Activated naive CD4-positive, alpha-beta T cell treated with anti-CD3 and anti-CD28 coated beads, Interleukin-2, amount 50 U/mL, for 72 hours (primary cell): ENCODE measurements at places on chromosomes 13 and 19. TPM values are rescaled to one million over a fixed set of nuclear protein-coding genes. Genes with fewer than 3 reads are reported as not detected.

DNA sequence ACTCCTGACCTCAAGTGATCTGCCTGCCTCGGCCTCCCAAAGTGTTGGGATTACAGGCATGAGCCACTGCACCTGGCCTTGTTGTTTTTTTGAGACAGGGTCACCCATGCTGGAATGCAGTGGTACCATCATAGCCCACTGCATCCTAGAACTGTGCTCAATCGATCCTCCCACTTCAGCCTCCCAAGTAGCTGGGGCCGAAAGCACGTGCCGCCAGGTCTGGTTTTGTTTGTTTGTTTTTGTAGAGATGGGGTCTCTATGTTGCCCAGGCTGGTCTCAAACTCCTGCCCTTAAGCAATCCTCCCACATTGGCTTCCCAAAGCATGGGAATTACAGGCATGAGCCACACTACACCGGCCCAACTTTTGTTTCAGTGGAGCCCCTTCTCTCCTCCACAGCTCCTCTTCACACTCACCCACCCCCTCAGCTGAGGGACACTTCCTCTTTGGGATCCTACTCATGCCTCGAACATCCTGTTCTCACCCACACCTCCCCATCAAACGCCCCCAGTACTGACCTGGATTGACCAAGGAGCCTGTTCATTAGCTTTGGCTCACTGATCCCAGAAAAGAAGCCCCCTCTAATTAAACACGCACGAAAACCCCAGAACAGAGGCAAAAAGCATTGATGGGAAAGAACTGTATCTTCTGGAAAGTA lies 12.8 kb upstream of the CERS4 start:
- DNase-seq: no peak

DNA sequence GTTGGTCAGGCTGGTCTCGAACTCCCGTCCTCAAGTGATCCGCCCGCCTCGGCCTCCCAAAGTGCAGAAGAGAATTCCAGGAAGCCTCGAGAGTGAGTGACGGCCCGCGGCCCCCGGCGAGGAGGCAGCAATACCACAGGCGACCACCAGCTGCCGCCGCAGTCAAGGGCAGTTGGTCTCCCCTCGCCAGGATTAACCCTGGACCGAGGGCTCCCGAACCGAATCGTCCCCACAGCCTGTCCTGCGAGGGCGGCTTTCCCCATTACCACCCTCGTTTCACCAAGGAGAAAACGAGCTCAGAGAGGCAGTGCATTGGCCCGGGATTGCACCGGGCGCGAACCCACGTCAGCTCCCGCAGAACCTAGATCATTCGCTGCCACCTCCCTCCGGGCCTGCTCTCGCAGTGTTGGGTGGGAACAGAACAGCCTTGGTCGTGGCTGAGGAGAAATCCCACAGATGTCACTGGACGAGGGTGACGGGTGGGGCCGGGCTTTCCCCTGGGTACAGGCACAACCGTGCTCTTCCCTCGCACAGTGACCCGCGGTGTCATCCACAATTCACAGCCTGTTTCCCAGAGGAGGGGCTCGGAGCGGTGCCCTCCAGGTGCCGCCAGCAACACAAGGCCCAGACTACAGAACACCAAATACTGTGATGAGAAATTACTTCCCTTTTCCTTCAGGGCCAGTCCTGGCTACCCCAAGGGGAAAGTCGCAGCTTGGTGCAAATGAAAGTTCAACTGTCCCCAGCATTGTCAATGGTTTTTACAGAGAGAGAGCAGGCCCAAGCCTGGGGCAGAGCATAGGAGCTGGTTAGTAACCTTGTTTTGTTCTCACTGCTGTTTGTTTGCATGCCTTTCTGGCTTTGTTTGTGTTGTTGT lies 24.8 kb downstream of the C2CD4C start:
- DNase-seq: peak; percentile 49

- DNase-seq: peak; percentile 61
Measured at GRCh38 chr13:100673713-100674571, 653 bp downstream of the TMTC4 start.

DNA sequence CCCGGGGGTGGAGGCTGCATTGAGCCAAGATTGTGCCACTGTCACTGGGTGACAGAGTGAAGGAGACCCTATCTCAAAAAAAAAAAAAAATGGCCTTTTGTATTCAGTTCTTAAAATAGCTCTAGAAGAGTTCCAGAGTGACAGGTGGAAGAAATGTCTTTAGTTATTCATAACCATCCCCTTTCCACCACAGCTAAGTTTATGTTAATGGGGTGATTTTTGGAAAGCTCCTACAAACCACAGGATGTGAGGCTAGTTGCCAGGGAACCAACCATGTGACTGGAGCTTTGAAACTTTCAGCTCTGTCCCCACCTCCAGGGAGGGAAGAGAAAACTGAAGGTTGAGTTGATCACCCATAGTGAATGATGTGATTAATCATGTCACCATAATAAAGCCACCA lies 6.9 kb downstream of the ZNF490 start:
- peak; percentile 59 for DNase-seq

DNA sequence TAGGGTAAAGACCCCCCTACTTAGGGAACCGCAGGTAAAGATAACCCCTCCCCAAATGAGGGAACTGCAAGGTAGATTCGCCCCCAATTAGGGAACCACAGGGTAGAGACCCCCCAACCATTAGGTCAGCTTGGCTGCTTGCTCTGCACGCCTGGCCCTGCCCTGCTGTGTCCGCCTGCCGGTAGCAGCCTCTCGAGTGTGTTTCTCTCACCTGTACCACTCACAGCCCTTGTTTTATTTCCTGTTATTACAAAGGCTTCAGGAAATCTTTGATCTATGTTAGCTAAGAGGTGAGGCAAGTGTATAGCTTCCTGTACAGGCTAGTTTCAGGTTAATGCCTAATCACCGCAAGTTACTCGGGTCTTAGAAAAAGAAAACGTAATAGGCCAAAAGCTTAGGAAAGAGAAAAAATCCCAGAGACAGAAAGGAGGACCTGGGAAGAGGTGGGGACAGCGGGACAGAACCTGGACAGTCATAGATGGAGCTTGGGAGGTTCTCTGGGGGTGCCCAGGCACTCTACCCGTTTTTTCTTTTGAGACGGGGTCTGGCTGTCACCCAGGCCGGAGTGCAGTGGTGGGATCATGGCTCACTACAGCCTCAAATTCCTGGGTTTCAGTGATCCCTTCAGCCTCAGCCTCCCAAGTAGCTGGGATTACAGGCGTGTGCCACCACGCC lies 23.1 kb upstream of the EIF3G start:
- no peak for DNase-seq

GRCh38 chr13:107765724-107766401 lies 449.5 kb downstream of the LIG4 start:
- no peak for DNase-seq

- DNase-seq: no peak
Measured at GRCh38 chr13:45278096-45278645, 62.8 kb downstream of the TPT1 start.

GRCh38 chr13:88544836-88545235 lies 873.7 kb downstream of the SLITRK5 start:
- no peak for DNase-seq

- no peak for DNase-seq
Measured at GRCh38 chr13:32882691-32883090, 133.5 kb upstream of the KL start.

- peak; percentile 53 for DNase-seq
Measured at GRCh38 chr13:20475927-20476691, 49.5 kb downstream of the CRYL1 start.

GRCh38 chr19:48656840-48657474 lies 11.0 kb upstream of the CA11 start:
- no peak for DNase-seq

Gene CLN5
- 12.5 TPM for total RNA-seq

Gene HCST
- total RNA-seq: 40.0 TPM

Gene FTL
- 2,898 TPM for total RNA-seq

Gene SMAD9
- total RNA-seq: not detected

Gene FCAR
- not detected for total RNA-seq
